ENCODE measurements at places on chromosomes 4 and X.

- DNase-seq: no peak
These were observed 1.9 kb downstream of the LGI2 start for GRCh38 chr4:25028851-25029250.

GRCh38 chr4:139419388-139419914 is 34.5 kb upstream of the RAB33B start:
- no peak for DNase-seq

DNA sequence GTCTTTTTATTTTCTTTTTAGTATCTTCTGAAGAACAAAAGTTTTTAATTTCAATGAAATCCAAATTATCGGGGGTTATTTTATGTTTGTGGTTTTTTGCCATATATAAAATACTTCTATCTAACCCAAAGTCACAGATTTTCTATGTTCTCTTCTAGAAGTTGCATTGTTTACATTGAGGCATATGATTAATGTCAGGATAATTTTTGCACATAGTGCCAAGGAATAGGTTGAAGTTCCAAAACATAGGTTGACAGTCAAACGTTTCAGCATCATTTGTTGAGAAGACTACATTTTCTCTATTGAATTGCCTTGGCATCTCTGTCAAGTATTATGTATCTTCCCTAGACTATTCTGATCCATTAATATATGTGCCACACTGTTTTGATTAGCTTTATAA is 64.5 kb downstream of the ANKRD17 start:
- no peak for DNase-seq

DNA sequence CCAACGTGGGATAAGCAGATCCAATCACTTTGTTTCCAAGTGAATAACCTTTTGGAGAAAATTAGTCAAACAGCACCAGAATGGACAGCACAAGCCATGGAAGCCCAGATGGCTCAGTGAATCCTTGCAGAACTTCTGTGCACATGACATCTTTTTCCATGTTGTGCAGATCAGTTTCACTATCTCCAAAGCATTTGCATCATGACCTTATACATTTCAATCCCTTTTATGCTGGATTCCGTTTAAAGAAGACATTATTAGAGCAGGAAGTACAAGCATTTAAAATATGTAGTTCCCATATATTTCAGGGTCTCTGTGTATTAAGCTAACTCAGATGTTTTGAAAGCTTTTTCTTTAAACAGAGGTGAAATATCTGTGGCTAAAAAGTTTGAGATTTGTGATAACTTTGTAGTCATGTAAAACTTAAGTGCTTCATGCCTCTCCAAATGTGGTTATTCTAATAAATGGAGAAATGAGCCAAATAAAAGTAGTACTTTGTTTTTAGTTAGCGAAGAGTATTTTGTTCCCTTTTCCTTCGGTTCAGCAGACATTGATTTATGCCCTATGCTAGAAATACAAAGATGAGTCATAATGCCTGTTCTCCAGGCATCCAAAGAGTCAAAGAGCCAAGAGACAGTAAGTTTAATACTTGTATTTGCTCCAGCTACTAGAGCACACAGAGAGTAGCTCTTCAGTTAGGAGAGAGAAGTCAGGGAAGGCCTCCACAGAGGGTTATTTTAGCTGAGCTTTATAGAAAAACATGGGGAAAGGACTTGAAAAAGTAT is 39.0 kb downstream of the PLAC8 start:
- no peak for DNase-seq

GRCh38 chrX:29419774-29420553 is 795.4 kb upstream of the MAGEB2 start:
- no peak for DNase-seq
